ENCODE measurements at places on chromosomes 1 and 21. TPM values are rescaled to one million over a fixed set of nuclear protein-coding genes. Genes with fewer than 3 reads are reported as not detected.

DNA sequence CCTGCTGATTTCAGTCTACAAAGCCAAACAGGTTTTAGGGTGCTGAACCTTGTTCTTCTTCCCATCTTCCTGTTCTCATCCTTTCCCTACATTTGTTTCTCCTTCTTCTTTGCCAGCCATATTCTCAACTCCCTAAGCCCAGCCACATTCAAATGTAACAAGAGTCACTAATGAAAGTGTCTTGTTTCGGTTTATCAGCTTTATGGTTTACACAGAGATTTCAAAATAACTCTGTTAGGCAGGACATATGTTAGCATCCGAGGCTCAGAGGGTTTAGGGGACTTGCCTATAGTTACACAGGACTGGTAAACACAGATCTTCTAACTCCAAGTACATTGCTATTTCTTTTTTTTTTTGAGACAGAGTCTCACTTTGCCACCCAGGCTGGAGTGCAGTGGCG lies 61.3 kb downstream of the NDUFS5 start:
- H3K27ac ChIP-seq, result peak overlapping the region; percentile 46
- H3K27me3 ChIP-seq, result no peaks in the 10 kb centered on the region
- H3K4me3 ChIP-seq, result no peak overlapping the region
- H3K36me3 ChIP-seq, result no peaks in the 10 kb centered on the region
- H3K4me1 ChIP-seq, result no peaks in the 10 kb centered on the region

- H3K36me3 ChIP-seq, result no peaks in the 10 kb centered on the region
- H3K4me1 ChIP-seq, result peaks cover 7% of the 10 kb centered on the region
- no peak overlapping the region for H3K4me3 ChIP-seq
- H3K27ac ChIP-seq, result no peak overlapping the region
Measured at GRCh38 chr1:16091296-16091695, 17.8 kb upstream of the FAM131C start.

GRCh38 chr1:28913786-28914227 lies 562 bp upstream of the EPB41 start:
- no peaks in the 10 kb centered on the region for H3K36me3 ChIP-seq
- H3K27me3 ChIP-seq, result no peaks in the 10 kb centered on the region
- H3K4me1 ChIP-seq, result peaks cover 15% of the 10 kb centered on the region
- no peak for DNase-seq

UBL4B gene
- total RNA-seq, result 0.27 TPM

DNA sequence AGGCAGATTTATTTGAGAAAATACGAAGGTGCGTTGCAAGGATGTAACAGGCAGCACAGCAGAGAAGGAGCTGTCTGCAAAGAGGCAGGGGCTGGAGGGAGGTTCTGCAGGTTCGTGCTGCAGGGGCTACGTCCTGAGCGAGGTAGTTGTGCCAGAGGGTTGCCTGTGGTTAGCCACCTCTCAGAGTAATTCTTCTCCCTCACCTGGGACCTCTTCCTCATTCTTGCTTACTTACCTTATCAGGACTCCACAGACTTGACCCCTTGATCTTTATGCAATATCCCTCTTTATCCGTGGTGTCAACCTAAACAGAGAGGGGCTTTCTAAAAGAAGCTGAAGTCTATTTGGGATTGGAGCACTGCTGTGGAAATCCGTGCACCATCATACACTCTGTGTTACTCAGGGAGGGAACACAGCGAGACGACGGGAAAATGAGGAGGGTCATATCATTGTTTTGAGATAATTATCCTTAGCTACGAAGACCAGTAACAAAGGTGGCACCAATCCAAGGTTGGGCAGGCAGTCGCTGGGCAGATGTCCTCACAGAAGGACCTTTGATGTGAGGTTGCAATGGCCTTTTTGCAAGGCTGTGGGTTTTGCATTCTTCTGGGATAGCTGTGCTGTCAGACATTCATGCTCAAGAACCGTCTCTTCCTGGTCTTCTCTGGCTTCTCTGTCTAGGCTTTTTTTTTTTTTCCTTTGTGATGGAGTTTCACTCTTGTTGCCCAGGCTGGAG lies 82.8 kb downstream of the WDR4 start:
- no peak overlapping the region for H3K27ac ChIP-seq
- no peak for DNase-seq
- H3K27me3 ChIP-seq, result no peaks in the 10 kb centered on the region
- H3K36me3 ChIP-seq, result no peaks in the 10 kb centered on the region
- no peak overlapping the region for H3K4me3 ChIP-seq
- no peaks in the 10 kb centered on the region for H3K4me1 ChIP-seq

DNA sequence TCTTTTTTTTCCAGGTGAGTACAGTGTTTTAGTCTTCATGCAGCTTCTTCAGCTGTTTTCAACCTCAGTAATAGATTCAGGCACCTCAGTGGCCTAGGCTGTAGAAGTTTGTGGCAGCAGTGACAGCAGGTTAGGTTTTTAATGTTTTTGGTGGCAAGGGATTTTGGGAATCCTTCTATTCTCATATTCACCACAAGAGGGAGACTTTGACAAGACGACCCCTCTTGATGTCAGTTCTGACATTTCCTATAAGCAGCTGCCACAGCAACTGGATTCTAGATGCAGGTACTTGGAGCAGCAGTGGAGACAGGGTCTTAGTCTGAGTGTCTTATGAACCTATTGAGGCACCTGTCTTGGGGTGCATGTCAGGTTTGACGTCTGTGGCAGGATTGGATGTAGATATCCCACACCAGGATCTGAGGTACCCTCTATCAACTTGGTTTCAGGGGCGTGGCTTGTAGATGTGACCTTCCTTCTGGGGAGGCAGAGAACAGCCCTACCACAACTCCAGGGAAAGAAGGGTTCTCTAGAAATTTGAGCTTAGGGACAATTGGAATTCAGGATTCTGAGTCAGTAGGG lies 1104.2 kb upstream of the TMPRSS15 start:
- no peak for DNase-seq
- no peak overlapping the region for H3K27ac ChIP-seq
- H3K4me3 ChIP-seq, result no peak overlapping the region
- no peaks in the 10 kb centered on the region for H3K27me3 ChIP-seq

- H3K4me3 ChIP-seq, result no peak overlapping the region
- no peaks in the 10 kb centered on the region for H3K36me3 ChIP-seq
- peak; percentile 84 for DNase-seq
- no peaks in the 10 kb centered on the region for H3K4me1 ChIP-seq
- no peak overlapping the region for H3K27ac ChIP-seq
Measured at GRCh38 chr1:155871390-155871789, 12.0 kb downstream of the SYT11 start.

DNA sequence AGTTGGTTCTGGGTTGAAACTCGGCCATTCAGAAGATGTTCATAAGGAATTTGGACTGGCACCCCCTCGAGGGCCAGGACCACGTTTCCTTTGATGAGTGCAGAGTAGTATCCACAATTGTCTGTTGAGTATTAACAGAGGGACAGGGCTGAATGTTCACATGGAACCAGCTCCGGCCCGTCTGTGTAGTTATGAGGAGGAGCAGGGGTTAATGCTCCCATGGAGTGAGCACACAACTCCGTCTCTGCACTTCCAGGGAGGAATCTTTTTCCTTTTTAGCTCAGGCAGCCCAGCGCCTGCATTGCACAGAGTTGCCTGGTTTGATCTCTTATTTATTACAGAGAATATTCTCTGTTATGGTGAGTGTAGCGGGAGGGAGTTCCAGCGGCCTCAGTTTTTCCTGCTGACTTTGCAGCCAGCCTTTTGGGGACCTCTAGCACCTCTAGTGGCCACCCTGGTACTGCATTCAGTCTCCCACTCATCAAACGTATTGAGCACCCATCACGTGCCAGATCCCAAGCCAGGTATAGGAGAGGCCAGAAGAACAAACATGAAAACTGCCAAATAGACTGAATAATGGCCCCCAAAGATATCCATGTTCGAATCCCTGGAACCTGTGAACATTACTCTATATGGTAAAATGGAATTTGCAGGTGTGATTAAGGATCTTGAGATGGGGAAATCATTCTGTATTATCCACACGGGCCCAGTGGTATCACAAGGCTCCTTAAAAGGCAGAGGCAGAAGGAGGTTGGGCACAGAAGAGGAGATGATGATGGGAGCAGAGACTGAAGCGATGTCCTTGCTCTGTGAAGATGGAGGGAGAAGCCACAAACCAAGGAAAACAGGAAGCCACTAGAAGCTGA lies 167.7 kb upstream of the CSF3R start:
- H3K27ac ChIP-seq, result no peak overlapping the region
- no peaks in the 10 kb centered on the region for H3K27me3 ChIP-seq
- H3K4me3 ChIP-seq, result no peak overlapping the region
- H3K36me3 ChIP-seq, result no peaks in the 10 kb centered on the region
- peaks cover 3% of the 10 kb centered on the region for H3K4me1 ChIP-seq
- peak; percentile 73 for DNase-seq

RIPPLY3 gene
- total RNA-seq, result not detected

- no peaks in the 10 kb centered on the region for H3K4me1 ChIP-seq
- H3K36me3 ChIP-seq, result no peaks in the 10 kb centered on the region
- peak; percentile 2 for DNase-seq
- H3K27me3 ChIP-seq, result no peaks in the 10 kb centered on the region
- no peak overlapping the region for H3K4me3 ChIP-seq
Measured at GRCh38 chr21:30434033-30434631, 4.1 kb downstream of the KRTAP13-4 start.

KCNJ10 gene
- not detected for total RNA-seq

DNA sequence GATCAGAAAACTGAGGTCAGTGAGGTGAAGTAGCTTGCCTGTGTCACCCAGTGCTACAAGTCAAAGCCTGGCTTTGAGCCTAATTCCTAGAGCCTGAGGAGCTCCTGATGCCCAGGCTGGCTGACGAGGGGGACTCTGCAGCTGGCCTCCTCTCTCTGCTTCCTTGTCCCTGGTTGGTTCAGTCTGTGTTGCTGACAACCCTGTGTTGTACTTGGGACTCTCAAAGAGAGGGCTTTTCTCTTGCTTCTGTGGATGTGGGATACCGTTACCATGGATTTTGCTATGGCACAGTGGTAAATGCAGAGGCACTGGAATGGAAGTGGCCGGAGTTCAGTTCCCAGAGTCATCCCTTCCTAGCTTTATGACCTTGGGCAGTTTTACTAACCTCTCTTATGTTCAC lies 8.0 kb downstream of the VWA5B1 start:
- no peaks in the 10 kb centered on the region for H3K4me1 ChIP-seq
- no peak overlapping the region for H3K4me3 ChIP-seq
- no peak overlapping the region for H3K27ac ChIP-seq

DNA sequence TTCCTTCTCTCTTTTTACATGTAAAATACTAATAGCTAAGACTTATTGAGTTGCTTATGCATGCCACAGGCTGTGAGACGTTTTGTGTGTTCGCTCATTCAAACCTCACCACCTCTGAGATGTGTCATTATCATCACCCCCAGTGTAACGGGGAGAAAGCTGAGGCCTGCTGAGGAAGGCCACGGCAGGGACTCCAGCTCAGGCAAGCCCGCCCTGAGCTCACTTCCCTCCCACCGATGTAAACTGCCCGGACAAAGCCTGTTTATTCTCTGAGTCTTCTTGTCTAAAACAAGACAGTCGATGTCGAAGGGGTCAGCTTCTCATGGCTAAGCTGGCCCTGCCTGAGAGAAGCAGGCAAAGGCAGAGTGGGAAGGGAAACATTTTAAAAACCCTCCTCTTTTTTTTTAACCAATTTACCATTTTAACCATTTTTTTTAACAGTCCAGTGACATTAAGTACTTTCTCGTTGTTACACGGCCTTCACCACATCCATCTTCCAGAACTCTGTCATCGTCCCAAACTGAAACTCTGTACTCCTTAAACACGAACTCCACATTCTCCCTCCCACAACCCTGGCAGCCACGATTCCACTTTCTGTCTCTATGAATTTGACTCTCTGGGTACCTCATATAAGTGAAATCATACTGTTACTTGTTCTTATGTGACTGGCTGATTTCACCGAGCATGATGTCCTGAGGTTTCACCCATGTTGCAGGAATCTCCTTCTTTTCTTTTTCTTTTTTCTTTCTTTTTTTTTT lies 204.8 kb upstream of the GALNT2 start:
- no peaks in the 10 kb centered on the region for H3K36me3 ChIP-seq
- no peaks in the 10 kb centered on the region for H3K27me3 ChIP-seq
- H3K4me3 ChIP-seq, result no peak overlapping the region
- no peak overlapping the region for H3K27ac ChIP-seq

- no peaks in the 10 kb centered on the region for H3K27me3 ChIP-seq
- H3K36me3 ChIP-seq, result no peaks in the 10 kb centered on the region
- no peak for DNase-seq
- no peak overlapping the region for H3K27ac ChIP-seq
- peaks cover 6% of the 10 kb centered on the region for H3K4me1 ChIP-seq
Measured at GRCh38 chr1:109529881-109530456, 9.7 kb upstream of the GPR61 start.

GRCh38 chr21:45818276-45818903 lies 163.2 kb upstream of the COL6A1 start:
- no peaks in the 10 kb centered on the region for H3K36me3 ChIP-seq
- no peaks in the 10 kb centered on the region for H3K27me3 ChIP-seq
- no peak for DNase-seq
- no peak overlapping the region for H3K4me3 ChIP-seq

- H3K27me3 ChIP-seq, result no peaks in the 10 kb centered on the region
- H3K27ac ChIP-seq, result peak overlapping the region; percentile 20
- peaks cover 8% of the 10 kb centered on the region for H3K4me1 ChIP-seq
Measured at GRCh38 chr1:117060441-117061317, 553 bp downstream of the TTF2 start.

DNA sequence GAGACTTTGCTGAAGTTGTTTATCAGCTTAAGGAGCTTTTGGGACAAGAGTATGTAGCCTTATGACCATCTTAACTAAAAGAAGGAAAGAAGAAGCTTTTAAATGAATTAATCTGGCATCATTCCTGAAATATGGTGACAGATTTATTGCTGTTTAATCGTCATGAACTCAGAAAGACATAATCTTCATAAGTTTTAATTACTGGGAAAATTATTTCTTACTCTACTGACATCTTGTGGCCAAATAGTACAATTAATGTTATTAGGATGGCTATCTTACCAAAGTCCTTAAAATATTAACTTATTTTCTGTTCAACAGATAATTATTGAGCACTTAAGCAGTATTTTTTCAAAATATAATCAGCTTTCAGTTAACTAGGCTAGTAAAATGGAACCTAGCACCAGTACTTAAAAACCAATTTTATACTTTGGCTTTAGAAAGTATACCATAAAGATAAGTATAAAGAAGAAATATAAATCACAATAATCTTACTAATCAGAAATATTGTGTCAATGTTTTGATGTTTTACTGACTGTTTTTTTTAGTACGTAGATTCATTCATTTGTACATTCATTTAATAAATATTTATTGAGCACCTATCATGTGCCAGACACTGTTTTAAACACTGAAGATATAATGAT lies 34.7 kb upstream of the GPR25 start:
- no peaks in the 10 kb centered on the region for H3K4me1 ChIP-seq
- no peaks in the 10 kb centered on the region for H3K27me3 ChIP-seq
- H3K27ac ChIP-seq, result no peak overlapping the region
- no peak for DNase-seq
- no peak overlapping the region for H3K4me3 ChIP-seq

C1QB gene
- 176 TPM for total RNA-seq

DNA sequence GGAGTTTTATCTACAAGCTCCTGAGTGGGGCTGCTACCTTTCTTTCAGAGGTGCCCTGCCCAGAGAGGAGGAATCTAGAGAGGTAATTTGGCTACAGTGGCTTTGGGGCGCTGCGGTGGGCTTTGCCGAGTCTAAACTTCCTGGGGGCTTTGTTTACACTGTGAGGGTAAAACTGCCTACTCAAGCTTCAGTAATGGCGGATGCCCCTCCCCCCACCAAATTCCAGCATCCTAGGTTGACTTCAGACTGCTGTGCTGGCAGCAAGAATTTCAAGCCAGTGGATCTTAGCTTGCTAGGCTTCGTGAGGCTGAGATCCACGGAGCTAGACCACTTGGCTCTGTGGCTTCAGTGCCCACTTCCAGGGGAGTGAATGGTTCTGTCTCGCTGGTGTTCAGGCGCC lies 43.9 kb downstream of the SWT1 start:
- H3K27me3 ChIP-seq, result no peaks in the 10 kb centered on the region
- H3K4me1 ChIP-seq, result no peaks in the 10 kb centered on the region
- no peak overlapping the region for H3K4me3 ChIP-seq
- no peak overlapping the region for H3K27ac ChIP-seq
- H3K36me3 ChIP-seq, result no peaks in the 10 kb centered on the region

GRCh38 chr21:45299026-45299863 lies 11.6 kb upstream of the POFUT2 start:
- H3K36me3 ChIP-seq, result no peaks in the 10 kb centered on the region
- H3K4me1 ChIP-seq, result peaks cover 35% of the 10 kb centered on the region
- no peak for DNase-seq
